ENCODE measurements at places on chromosomes 16 and 17. TPM values are rescaled to one million over a fixed set of nuclear protein-coding genes. Genes with fewer than 3 reads are reported as not detected.
A peak's percentile ranks its signal among the peaks of the same experiment; 100 is the strongest.

GRCh38 chr17:59698143-59698542, 9.1 kb downstream of the PTRH2 start:
- H3K4me3 ChIP-seq, result no peak overlapping the region
- H3K4me1 ChIP-seq, result peaks cover 52% of the 10 kb centered on the region
- no peaks in the 10 kb centered on the region for H3K27me3 ChIP-seq
- H3K27ac ChIP-seq, result peak overlapping the region; percentile 47
- peaks cover 76% of the 10 kb centered on the region for H3K36me3 ChIP-seq

GRCh38 chr16:72764015-72764654, 283.8 kb downstream of the ZFHX3 start:
- H3K4me3 ChIP-seq, result no peak overlapping the region
- H3K27me3 ChIP-seq, result peaks cover 3% of the 10 kb centered on the region

DNA sequence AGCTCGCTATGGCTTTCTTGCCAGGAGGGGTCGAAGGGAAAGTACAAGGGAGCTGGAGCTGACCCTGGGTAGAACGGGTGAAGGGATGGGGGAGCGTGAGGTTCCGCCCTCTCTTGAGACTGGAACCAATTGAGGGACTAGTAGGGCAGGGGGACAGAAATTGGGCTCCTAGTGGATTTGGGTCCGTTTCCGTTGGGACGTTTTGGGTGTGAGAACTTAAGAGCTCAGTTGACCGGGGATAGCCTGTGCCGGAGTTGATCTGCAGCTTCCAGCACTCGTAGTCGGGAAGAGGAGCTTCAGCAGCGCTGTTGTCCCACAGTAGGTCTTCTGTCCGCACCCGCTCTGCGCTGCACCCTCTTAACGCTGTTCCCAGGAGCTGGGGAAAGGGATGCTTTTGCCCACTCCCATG, 481 bp downstream of the CNTROB start:
- peaks cover 36% of the 10 kb centered on the region for H3K36me3 ChIP-seq
- peaks cover 44% of the 10 kb centered on the region for H3K4me1 ChIP-seq
- peak overlapping the region; percentile 99 for H3K27ac ChIP-seq
- no peaks in the 10 kb centered on the region for H3K27me3 ChIP-seq
- peak overlapping the region; percentile 97 for H3K4me3 ChIP-seq

DNA sequence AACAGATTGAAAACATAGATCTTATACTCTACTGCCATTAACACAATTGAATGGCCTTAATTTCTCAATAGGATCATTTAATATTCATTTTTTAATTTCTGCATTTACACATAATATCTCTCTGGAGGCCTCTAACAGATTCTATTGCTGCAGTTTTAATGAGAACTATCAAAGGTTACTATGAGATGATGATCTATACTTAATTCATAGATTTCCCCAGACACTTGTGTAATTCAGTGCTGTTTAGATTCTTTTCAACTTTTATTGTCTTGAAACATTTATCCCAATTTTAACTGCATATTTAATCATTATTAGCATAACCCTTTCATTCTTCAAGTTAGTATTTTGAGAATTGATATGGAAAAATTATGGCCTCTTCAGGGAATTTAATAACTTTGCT, 1056.5 kb upstream of the CDH8 start:
- H3K27me3 ChIP-seq, result no peaks in the 10 kb centered on the region
- H3K4me3 ChIP-seq, result no peak overlapping the region
- no peaks in the 10 kb centered on the region for H3K4me1 ChIP-seq
- no peak overlapping the region for H3K27ac ChIP-seq
- DNase-seq, result no peak
- no peaks in the 10 kb centered on the region for H3K36me3 ChIP-seq

DNA sequence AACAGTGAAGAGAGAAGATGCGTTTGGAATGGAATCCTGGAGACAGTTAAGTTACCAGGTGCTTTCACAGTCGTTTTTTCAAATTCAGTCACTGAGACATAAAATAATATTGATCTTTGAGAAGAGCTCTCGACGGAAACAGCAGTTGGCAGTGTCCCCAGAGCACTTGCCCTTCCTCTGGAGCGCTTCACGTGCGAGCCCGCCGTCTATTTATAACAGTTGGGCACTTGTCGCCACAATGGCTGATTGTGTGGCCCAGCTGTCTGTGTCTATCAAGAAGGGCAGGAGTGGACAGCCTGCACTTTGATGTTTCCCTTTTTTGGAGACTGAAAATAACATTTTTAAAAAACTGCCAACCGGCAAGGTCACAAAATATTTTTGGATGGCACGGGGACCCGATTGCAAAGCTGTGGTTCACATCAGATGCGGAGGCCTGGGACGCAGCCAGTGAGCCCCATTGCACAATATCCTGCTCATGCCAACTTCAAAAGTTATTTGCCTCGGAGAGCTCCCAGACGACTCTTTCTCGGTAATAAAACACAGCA, 62.9 kb downstream of the ADCY9 start:
- H3K4me1 ChIP-seq, result peaks cover 3% of the 10 kb centered on the region
- H3K27ac ChIP-seq, result no peak overlapping the region
- H3K36me3 ChIP-seq, result peaks cover under 1% of the 10 kb centered on the region
- H3K4me3 ChIP-seq, result no peak overlapping the region
- DNase-seq, result no peak
- H3K27me3 ChIP-seq, result peaks cover 2% of the 10 kb centered on the region

The CCDC57 gene
- total RNA-seq, result 51.7 TPM

Data from activated T-helper 2 cell treated with anti-CD3 and anti-CD28 coated beads, Interferon-gamma antibody, Interleukin-2, Interleukin-4, amounts not matched to agents 10 μg/mL and 5 μg/mL and 100 μg/mL, durations not matched to agents 14 hours and 24 hours and 36 hours (primary cell).